Sigmoid colon (tissue), 7 donors: ENCODE measurements at places on chromosomes 2 and 18. TPM values are rescaled to one million over a fixed set of nuclear protein-coding genes. Genes with fewer than 3 reads are reported as not detected.

Gene LHCGR
- polyA plus RNA-seq, result not detected

Gene HNMT
- polyA plus RNA-seq, result 47.6 TPM

Gene PIEZO2
- polyA plus RNA-seq, result 1.4 TPM

Gene APLF
- polyA plus RNA-seq, result 0.60 TPM

Gene GPR45
- not detected for polyA plus RNA-seq

Gene SATB2
- 34.2 TPM for polyA plus RNA-seq

Gene MCM6
- polyA plus RNA-seq, result 6.7 TPM

Gene LYPD6
- polyA plus RNA-seq, result 1.8 TPM
